Amygdala (tissue), 56 donors: ENCODE measurements at places on chromosomes 11 and 22.

DNA sequence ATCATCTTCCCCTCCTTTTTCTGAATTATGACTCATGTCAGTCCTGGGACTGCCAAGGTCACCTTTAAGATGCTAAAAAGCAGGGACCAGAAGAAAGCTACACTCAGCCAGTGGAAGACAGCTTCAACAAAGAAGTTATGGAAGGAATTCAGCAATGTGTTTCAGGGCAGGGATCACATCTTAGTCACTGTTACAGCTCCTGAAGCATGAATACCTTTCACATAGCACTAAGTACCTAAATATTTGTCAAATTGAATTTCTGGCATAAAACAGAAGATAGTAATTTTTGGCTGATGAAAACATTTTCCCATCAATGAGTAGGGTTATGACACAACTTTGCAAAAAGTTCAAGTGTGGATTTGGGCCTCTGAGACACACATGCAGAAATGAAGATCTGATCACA is 5.2 kb downstream of the DDB1 start:
- DNase-seq, result no peak

DNA sequence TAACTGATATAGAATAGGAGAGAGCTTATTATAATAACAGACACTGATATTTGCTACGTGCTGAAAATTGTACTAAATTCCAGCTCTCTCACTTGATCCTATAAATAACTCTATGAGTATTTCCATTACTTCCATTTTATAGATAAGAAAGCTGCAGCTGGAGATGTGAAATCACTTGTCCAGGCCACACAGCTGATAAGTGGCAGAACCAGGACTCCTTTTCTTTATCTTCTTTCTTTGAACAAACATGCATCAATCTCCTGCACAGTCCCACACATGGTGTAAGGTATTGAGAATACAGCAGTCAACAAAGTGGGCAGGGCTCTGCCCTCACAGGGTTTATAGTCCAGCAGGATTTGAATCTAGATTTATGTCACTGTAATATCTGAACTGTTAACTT is 652.1 kb downstream of the NELL1 start:
- no peak for DNase-seq

DNA sequence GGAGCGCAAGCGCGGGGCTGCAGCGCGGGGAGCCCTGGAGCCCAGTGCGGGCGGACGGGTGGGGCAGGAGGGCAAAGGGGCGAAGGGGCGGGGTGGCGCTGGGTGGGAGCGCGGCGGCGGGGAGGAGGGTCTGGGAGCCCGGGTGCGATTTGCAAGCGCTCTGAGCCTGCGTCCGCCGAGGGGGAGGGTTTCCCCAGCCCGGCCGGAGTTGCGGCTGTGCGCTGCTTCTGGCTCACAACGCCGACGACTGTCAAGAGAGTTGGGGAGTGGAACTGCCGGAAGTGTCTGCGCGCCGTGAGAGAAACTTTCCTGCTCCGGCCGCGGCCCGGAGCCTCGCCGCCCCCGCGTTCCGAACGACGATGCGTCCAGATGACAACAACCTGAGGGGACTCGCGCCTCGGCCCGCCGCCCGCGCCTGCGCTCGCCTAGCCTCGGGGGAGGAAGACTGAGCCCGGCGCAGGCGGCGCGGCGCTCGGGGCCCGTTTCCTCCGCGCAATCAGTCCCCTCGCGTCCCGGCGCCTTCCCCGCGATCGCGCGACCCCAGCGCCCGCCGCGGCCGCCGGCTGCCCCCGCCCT is at the start of gene ARHGAP42:
Gene ARHGAP42, plus strand, starts transcription at position 235 of the 576 bp plus-strand sequence. CDS start 391 bp downstream, outside the sequence.
- no peak for DNase-seq

DNA sequence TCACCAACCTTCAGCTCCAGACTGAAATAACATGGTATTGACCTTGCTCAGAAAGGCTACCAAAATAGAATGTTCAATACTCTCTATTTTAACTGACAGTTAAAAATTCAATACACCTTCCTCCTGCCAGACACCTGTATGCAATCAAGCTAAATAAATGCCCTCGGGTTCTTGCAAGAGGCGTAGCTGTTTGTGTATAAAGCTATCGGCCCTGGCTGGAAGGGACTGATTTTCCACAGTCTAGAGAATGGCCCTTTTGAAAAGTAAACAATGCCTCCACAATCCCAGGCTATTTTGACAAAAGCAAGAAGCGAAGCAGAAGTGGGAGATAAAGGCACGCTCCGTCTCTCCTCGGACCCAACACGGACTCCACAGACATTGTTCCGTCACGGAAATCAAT is 791.2 kb downstream of the BRD1 start:
- DNase-seq, result no peak

DNA sequence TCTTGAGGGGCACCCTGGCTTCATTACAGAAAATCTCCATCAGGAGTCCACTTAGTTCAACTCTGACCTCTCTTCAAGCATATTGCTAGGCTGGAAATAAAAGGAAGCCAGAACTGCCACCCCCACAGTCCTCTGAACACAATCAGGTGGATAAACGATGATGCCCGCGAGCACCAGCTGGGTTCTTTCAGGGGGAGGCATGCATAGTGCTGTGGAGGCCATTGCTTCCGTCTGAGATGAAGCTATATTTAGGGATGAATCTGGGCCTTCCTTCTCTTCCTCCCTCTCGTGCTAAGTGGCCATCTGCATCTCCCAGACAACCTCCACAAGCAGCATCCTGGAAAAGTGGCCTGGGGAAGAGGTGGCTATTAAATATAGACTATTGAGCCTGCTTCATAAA is 3.9 kb upstream of the MICAL2 start:
- DNase-seq, result no peak

DNA sequence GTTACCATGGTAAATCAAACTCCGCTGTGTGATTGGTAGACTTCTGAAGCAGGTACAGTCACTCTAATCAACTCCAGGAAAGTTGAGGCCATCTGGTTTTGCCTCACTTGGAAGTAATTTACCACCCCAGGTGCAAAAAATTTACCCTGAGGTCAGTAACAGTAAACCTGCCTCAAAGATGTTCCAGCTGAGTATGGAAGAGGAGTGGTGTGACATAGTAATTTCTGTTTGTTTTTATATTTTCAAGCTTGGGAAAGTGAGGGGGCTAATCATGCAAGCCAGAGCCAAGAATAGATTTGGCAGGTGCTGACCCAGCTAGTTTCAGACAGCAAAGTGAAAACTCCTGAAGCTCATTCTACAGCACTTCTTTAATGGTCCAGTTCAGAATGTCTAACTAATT is 691.6 kb downstream of the NTM start:
- no peak for DNase-seq

DNA sequence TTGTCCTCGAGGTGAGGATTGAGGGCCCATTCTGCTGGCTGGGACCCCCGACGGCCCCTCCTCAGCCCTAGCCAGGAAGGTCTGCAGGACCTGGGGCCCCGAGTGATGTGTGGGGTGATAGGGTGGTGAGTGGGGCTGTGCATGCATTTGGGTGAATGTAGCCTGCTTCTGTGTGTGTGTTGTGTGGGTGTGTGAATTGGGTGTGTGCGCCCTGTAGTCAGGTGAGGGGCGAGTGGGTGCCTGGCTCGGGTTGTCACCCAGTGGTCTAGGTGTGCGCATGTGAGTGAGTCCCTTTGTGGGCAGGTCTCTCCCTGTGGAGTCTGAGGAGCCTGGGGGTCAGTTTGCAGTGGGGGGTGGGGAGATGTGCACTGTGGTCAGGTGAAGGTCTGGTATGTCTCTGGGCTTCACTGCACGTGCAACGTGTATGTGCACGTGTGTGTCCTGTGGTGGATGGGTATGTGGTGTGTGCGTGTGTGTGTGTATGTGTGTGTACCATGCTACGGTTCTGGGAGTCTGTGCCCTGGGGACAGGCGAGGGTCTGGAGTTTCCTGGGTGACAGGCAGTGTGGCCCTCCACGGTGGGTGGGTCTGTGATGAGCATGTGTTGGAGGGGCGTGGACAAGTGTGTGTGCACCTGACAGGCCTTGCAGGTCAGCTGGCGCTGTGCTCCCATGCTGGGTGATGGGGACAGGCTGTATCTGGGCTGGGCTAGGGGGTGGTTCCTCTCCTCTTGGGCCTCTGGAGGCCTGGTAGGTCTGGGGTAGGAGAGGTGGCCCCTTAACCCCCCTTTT is 1.0 kb downstream of the TMEM151A start:
- no peak for DNase-seq

GRCh38 chr11:2759228-2760195 is 59.7 kb upstream of the KCNQ1OT1 start:
- no peak for DNase-seq

DNA sequence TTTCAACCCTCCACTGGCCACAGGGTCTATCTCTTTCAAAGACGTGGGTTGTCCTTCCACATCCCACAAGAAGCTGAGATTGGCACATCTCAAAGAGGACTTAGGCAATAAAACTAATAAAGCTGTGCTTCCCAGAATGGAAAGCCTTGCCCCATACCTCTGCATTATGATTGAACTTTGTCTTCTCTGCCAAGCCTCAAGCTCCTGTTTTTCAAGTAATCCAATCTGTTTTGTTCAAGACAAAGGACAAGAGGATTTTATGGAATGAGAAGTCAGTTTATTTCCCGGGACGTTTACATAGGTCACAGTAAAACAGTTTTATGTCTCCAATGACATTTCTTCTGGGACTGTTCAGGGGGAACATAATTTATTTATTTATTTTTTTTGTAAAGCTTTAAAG is 108.4 kb downstream of the GALNT18 start:
- DNase-seq, result no peak

- no peak for DNase-seq
These were observed 116.4 kb downstream of the APOL5 start for GRCh38 chr22:35834061-35834460.
